ENCODE measurements at places on chromosomes 6 and 20.
A peak's percentile ranks its signal among the peaks of the same experiment; 100 is the strongest.

- no peak for DNase-seq
Observed at GRCh38 chr6:137715589-137716045, 151.4 kb upstream of the TNFAIP3 start.

- DNase-seq: no peak
Observed at GRCh38 chr6:143429970-143430369, 20.5 kb downstream of the ADAT2 start.

- no peak for DNase-seq
Observed at GRCh38 chr6:6685249-6686040, 96.9 kb downstream of the LY86 start.

DNA sequence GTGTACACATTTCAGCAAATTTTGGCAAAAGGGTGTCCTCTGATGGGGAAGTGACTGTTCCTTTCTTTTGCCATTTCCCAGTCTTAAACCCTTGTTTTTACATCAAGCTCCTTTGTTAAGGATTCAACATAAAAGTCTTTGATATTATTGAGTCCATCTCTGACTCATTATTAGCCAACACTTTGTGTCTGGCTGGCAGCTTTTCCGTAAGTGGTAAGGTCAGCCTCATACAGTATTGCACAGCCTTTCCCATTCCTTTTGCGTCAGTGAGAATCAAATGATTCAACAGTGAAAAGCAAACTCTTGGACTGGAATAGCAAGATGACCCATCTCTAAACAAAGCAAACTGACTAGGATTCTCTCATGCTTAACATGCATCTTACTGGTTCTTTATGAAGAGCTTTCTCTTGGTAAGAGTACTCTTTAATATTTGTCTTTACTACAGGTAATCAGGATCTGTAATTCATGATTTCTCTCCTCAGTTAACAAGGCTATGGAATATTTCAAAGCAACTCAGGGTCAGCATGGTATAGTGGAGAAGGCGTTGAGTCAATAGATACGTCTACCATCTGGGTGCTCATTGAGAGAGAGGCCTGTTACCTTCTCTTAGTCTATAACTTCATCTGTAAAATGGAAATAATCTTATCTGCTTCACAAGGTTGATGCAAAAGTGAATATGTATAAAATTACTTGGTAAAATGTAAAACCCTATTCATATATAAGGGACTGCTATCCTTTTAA, 183.6 kb downstream of the PRL start:
- no peak for DNase-seq

GRCh38 chr6:10586302-10586701, 65.2 kb downstream of the GCNT2 start:
- DNase-seq: no peak

GRCh38 chr6:159101656-159102055, 56.9 kb upstream of the TAGAP start:
- DNase-seq: no peak

DNA sequence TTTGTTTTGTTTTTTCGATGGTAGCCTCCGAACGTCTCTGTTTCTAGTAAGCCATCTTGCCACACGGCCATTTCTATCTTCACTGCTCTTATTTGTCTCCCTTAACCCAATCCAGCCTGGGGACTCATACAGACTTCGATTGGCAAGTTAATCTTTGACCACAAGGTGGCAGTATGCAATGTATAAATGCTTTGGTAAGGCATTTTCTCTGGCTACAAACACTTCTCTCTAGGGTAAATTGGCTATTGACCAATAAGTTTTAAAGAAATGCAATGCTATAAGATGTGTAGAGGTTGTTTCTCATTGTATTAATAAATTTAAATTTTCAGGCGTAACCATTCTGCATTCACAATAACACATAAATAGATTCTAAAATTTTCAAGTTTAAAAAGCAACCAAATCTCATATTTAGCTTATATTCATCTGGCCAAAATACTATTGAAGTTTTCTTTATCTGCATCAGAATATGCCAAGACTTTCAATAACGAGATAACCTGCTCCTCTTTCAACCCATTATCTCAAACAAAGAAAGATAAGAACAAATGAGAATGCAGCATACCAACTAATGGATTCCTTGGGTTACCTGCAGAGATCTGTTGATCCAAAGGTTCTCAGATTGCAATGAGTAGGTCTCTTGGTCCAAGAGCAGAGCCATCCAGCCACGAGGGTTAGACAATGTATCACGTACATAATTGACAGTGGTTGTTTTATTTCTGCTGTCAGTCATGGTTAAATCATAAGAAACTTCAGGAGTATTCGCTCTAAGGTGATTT, 231.9 kb downstream of the PKHD1 start:
- DNase-seq: no peak

DNA sequence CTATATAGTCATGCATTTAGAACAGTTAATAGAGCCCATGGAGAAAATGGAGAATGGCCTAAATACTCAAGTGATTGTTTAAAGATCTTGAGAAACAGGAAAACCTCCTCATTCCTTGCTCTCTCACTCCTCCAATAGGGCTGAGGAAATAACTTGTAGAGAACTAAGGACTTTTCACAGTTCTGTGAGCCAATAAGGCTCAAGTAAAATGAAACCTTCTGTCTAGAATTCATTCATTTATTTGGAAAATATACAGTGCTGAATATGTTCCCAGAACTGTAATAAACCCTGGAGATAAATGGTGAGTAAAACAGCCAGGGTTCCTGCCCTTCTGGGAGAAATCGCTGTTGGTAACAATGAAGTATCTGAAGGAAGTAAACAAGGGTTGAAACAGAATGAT, 35.3 kb downstream of the ELOVL2 start:
- DNase-seq: no peak

GRCh38 chr20:58019027-58019849, 209.2 kb downstream of the ANKRD60 start:
- DNase-seq: no peak

DNA sequence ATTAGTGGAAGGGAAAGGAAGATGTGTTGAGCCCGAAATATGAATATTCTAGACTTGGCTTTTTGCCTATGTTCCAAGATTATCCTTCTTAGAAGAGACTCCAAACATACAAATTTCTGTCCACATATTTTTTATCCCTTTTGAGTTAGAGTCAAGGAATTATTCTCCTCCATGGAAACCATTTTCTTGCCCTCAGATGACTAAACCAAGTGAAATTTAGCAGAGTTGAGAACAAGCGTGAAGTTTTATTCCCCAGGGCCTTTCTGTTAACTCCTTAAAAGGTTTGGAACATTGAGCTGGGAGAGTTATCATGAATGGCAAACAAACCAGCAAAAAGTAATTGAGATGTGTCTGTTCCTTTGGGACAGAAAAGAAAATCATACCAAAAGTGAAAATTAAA, 286.1 kb upstream of the PLCB4 start:
- no peak for DNase-seq

- no peak for DNase-seq
Observed at GRCh38 chr6:39280247-39280731, 33.9 kb downstream of the KCNK17 start.

DNA sequence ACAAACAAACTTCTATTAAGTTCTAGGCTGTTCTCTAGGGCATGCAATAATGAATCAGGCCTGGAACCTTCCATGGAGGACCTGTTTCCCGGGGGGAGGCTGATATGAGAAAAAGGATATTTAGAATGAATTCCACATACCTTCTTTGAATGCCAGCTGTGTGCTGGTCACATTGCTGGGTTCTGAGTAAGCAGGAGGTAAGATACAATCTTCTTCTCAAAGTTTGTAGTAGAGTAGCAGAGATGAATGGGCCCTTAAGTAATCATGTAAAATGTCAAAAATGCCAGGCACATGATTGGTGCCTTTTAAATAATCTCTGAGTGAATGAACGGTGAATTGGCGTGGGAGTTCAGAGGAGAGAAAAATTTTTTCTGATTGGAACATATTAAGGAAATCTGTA, 47.4 kb downstream of the TGM2 start:
- no peak for DNase-seq

DNA sequence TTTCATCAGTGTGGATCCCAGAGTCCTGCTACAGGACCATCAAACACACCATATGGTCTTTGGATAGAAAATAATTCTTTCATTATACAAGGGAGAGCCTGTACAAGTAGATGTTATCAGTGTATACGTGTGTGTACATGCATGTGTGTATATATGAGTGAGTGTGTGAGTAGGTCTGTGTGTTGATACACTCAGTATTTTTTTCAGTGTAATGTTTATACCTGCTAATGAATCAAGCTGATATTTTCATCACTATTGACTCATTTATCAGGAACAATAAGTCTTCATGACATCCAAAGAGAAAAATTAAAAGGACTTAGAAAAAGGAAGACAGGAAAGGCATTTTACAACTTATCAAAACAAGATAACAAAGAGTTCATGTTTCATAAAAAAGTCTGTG, 66.5 kb downstream of the EPM2A start:
- DNase-seq: no peak

GRCh38 chr6:53238311-53238710, 89.7 kb upstream of the GCM1 start:
- DNase-seq: no peak

GRCh38 chr6:40520678-40521077, 66.5 kb downstream of the LRFN2 start:
- DNase-seq: no peak

DNA sequence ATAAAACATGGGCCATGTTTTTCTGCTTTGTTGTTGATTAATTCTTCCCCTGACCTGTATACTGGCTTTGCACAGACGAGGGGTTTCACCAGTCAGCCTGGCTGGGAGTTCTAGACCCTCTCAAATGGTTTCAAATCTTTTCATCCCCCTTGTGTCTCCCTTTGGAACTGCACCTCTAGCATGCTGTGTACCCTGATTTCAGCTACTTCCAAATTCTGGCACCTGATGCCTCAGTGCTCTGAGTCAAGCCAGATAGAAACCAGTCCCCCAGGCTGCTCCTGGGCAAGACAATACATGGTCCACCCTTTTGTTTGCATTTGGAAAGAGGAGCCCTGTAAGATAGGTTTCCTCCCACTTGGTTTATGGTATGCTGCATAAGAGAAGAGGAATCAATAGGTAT, 290.2 kb downstream of the BTBD3 start:
- no peak for DNase-seq

DNA sequence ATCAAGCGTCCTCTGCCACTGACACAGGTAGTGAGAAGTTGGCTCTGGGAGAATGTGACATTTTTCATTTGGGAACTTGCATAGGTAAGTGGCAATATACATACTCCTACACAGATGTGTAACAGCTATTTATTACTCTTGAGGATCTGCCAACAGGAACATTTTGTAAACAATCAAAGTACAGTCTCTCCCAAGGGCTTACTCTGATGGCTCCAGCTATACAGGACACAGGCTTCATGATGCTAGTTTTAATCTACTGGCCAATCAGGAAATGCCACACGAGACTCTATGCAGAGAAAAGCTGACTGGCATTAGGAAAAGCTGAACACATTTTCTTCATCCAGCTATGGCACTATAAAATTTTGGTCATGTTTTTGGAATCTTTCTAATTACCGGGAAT, 57.8 kb downstream of the POPDC3 start:
- no peak for DNase-seq

DNA sequence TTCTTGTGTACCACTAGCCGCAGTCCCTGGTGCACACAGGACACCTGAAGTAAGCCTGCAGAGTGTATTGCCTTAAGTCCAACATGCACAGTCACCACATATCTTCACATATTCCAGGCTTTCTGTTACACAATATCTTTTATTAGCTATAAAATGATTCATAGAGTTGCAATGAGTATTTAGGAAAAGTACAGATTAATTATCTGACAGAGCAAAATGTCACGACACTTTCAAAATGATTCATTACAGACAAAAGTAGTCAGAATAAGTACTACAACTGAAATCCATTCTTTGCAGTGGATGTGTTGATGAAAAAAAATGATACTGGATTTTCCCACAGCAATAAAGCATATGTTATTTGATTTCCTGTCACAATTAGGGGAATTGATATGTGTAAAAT, 199.5 kb upstream of the ASCC3 start:
- DNase-seq: no peak

DNA sequence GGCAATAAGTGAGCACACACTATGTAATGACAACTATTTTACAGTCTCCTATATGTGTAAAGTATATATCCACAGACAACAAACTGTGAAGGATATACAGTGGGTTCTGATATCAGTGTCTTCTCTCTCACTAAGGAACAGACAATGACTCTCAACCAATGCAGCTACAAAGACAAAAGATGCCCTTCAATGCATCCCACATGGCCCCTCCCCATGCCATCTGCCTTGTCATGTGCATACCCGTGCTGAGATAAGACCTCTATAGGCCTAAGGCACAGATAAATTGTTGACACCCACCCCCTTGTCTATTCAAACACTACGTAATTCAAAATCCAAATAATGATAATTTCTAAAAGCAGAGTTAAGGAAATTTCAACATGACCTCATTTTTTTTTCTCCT, 1123.5 kb upstream of the MAP3K7 start:
- DNase-seq: no peak

DNA sequence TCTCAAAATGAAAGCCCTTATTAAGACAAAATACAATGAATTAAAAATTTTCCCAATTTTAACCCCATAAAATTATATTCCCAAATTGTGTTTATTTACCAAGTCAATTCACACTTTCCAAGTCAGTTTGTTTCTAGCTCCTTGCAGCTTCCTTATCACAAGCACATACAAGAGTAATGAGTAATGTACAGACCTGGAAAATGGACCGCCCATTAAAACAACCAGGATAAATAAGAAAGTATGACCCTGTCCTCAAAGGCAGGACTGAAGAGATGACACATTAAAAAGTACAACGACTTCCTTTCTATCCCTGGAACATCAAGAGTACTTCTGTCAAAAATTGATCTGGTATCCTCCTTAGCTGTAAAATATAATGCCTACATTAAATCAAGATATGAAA, 47.1 kb upstream of the TMX4 start:
- DNase-seq: no peak

DNA sequence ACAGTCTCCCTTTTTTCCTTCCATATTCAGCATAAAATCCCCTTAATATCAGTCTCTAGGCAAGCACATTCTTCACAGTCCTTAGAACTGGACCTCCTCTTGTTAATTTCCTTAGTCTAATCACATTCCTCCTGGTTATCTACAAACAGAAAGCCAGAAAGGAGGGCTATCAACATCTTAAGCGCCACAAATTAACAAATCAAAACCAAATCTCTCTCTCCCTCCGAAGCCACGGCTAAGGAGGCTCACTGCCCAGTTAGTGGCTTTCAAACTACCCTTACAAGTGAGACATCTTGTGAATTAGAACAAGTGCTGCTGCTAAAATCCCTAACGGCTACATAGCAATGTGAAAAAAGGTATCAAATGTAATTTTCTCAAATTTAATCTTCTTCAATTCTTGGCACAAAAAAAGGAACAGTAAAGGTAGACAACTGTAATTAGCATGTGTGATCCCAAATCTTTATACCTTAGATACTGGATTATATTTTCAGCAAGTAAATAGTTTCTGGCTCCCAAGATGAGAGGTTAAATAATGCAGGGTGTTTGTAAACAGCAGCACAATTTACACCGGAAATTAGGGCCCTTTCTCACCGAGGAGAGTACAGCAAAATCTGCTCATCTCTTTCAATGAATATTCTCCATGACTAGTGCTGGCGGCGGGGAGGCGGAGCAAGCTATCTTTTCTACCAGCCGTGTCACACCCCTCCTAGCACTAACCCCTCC, 1.4 kb upstream of the TRIM39 start:
- peak; percentile 73 for DNase-seq

- DNase-seq: no peak
Observed at GRCh38 chr20:36474563-36474962, 66.8 kb upstream of the MYL9 start.

- DNase-seq: no peak
Observed at GRCh38 chr20:48012401-48012974, 227.2 kb upstream of the SULF2 start.

- no peak for DNase-seq
Observed at GRCh38 chr6:118939683-118940082, 4.7 kb upstream of the MCM9 start.

GRCh38 chr20:5031206-5031557, 29.9 kb upstream of the SLC23A2 start:
- DNase-seq: no peak

- DNase-seq: no peak
Observed at GRCh38 chr6:39452306-39453145, 130.0 kb upstream of the KCNK16 start.
